ENCODE measurements at places on chromosomes 12 and 14.

DNA sequence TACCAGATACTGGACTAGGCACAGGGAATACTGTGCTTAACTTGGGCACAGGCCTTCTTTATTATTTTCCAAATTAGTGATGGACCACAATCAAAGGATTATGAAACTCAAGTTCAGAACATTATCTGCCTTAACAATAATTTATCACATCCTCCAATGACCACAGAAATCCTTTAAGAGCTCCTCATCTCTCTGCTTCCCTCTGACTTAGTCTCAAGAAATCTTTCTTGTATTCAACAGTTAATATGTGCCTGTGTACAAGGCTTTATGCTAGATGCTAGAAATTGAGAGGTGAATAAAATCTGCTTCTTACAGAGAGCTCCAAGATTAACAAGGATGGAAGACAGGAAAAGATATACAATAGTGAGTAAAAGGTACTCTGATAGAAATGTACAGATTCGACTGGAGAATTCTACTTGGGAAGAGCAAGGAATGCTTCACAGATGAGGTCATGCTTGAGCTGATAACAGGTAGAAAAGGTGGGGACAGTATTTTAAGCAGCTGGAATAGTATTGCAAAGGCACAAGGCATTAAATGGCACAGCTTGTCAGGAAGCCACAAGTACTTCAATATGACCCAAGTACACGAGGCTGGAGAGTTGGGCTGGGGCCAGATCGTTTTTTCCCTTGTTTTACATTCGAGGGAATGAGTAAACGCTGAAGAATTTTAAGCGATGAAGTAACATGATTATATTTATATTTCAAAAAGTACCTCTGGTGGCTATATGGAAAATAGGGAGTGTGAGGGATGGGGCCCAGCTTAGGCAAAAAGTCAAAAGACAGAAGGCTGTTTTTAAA is 55.1 kb upstream of the ARID2 start:
- no peak for DNase-seq

DNA sequence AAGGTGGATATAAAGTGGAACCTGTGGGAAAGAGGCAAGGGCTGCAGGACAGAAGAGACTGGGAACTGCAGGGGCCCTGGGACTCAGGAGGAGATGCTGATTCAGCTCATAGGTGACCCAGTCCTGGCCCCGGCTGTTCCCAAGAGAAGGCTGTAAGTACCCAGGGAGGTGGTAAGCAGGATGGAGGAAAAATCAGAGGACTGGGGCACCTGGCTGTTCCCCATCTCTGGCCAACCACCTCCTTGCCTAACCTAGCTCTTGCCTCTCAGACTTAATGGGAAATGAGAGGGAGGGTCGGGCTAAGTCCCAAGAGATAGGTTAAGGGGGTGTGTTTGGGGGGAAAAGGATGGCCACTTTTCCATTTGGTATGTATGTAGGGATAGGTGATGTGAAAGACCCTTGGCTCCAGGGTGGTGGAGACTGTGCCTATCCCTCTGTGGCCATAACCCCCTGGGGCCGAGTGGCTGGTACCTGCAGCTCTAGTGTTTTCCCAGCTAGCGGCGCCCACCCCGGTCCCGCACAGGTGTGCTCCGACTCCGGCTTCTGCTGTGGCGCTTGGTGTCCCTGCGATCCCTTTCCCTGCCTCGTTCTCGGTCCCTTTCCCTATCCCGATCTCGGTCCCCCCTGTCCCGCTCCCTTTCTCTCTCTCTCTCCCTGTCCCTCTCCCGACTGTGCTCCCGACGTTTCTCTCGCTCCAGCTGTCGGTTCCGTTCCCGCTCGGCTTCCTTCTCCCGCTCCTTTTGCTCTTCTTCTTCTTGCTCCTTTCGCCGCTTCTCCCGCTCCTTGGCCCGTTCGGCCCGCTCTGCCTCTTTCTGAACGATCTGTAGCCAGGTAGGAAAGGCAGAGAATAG is 1.6 kb upstream of the CDH24 start:
- DNase-seq, result no peak

DNA sequence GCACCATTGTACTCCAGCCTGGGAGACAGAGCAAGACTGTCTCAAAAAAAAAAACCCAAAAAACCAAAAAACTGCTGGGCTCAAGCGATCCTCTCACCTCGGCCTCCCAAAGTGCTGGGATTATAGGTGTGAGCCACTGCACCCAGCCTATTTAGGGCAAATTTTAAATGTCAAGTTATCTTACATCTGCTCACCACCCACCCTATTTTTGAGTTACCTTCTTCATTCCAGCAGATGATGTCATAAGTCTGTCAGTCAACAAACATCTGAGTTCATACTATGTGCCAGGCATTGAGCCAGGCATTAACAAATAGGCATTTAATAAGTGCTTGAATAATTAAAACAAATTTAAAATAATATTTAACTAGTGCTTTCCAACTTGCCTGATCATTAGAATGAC is 21.5 kb downstream of the BATF start:
- no peak for DNase-seq

GRCh38 chr14:95651821-95652583 is 34.2 kb upstream of the TCL1B start:
- DNase-seq, result no peak

DNA sequence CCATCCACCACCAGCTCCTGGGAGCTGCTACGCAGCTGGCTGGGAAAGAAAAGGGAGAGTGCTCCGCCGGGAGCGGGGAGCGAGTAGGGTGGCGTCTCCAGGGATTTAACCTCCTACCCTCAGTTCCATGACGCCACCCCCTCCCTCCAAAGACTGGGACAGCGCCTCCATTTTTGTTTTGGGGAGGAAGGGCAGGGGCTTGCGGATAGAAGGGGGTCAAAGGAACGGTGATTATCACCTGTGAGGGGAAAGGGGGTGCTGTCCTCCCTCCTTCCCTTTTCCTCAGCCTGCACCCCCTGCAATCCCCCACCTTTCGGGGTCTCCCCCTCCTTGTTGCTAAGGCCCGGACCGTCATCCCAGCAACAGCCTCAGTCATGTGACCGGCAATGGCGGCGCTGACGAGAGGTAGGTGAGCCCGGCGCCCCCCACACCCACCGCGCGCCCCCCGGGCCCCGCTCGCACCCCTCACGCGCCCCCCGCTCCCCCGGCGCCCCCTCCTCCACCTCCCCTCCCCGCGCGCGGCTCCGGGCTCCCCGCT is at the start of gene DTX3:
TSS of gene DTX3 (plus strand) at position 371 of the 538 bp plus-strand sequence. CDS start 1,694 bp downstream, outside the sequence.
- no peak for DNase-seq

DNA sequence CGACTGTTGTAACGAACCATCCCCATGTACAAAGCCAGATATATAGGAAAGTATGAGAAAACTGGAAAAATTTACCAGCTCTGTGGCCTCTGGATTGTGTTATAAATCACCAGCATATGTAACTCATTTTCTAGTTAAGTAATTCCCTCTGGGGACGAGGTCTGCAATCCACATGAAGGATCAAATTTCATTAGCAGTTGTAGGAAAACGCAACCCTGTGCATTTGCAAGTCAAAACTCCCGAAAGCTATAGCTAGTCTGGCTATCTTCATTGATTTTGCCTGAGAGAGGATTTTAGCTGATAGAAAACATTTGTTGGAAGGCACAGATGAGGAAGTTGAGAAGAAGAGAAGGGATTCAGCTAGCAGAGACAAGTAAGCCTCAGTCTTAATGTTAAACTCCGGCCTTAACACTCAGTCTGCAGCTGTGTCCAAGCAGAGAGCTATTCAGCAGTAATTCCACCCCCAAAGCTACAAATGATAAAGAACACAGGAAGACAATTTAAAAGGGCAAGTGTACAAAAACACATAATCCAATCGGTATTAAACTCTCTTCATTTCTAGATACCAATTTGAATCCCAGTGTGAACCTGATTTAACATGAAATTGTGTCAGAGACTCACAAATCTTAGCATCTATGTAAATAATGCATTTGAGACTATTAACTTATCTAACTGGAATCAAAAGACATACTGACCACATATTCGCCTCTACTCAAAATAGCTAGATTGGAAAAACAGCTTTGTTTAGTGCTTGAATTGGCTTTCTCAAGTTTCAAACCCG is 54.2 kb upstream of the CERS5 start:
- DNase-seq, result no peak

DNA sequence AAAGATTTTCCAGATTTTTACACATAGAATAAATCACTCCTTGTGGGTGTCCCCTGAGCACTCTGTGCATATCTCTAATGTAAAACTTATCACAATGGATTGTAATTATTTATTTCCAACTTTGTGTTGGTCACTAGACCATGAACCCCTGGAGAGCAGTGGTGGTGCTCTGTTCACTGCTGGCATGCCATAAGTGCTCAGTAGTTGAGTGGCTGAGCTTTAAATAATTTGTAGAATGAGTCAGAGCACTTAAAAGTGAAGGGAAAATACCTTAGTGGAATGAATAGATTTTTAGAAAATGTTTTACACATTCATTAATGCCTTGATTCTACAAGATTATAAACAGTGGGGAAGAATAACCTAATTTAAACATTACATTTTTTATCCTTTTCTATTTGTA is 6.3 kb downstream of the MGAT4C start:
- DNase-seq, result no peak

DNA sequence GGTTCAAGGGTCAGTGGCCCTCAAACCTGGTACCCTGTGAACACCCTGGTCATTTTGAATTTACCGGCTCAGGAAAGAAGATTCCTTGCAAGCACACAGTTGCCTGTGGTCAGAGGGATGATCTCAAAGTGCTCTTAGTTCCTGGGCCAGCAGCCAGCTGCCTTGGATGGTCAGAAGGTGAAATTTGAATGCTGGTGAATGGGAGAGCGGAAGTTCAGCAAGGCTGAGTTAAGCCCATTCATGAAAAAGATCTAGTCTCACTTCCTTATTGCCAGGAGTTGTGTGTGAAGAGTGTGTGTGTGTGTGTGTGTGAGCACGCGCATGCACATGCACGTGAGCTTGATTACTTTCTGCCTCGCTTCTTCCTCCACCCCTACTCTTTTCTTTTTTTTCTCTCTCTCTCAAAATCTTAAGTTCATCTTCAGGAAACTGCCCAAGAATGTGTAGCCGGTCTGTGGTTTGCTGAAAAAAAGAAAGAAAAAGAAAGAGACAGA is 155.5 kb upstream of the CCND2 start:
- no peak for DNase-seq

GRCh38 chr12:107429006-107429705 is 256.4 kb upstream of the PWP1 start:
- DNase-seq, result no peak

- no peak for DNase-seq
Observed at GRCh38 chr14:34027130-34027989, 76.5 kb upstream of the EGLN3 start.

DNA sequence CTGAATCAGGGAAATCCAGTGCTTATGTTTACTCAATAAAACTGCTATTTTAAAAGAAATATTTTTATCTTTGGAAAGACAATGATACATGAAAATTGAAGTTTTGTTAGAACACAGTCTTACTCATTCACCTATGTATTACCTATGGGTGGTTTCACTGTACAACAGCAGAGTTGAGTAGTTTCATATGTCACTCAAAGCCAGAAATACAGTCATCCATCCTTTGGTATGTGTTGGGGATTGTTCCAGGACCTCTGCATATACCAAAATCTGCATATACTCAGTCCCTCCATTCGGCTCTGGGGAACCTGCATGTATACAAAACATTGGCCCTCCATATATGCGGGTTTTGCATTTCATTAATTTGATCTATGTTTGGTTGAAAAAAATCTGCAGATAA is 190.6 kb downstream of the GPHN start:
- no peak for DNase-seq

DNA sequence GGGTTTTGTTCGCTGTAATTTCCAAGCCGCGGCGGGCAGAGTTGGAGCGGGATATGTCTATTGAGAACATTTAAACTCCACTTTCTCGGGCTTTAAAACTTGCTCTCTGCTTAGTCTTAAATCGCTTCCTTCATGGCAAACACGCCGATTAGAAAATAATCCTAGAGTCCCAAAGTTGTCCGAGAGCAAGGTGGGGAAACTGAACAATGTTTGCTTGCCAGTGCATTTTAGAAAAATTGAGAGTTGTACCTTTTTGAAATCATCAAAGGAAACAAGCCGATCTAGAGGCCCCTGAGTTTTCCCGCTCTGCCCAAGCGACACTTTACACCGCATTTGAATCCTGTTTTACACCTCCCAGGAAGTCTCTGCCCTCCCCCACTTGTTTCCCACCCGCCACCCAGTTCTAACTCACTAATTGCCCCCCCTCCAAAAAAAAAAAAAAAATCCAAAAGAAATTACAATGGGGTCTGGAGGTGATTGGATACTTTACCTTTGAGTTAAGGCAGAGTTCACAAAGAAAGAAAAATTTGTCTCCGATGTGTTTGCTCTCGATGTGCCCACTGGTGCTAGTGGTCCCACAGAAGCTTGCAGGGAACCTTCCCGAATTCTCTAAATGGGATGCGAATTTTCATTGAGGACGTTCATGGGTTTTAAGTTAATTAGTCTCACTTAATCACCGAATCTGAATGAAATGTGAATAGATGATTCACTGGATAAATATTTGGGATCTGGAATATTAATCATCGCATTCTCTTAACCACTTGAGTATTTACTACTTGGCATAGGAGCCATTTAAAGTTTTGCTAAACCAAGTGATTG is 2.3 kb downstream of the HMGA2 start:
- DNase-seq, result peak; percentile 11

- no peak for DNase-seq
Observed at GRCh38 chr12:118543651-118544050, 167.3 kb downstream of the SUDS3 start.

DNA sequence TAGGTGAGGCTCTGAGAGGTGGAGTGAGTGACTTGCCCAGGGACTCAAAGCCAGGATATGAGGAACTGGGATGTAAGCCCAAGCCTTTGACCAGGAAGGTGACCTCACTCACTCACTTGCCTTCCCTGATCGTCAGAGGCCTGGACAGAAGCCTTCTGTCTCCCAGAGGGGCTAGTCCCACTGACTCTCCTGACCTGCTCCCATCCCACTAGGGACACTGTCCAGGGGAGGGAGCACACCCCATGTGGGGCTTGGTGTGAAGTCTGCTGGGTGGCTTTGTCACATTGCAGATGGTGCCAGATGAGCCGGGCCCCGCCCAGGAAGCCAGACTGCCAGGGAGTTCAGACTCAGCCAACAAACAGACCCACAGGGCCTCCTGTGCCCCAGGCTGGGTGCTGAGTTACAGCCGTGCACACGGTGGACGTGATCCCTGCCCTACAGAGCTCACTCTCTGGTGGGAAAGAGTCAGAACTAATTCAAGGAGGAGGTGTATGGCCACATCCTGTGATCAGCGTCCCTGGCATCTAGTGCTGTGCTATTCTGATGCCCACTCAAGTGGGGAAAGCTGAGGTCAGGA is 28.3 kb downstream of the MMAB start:
- no peak for DNase-seq

- no peak for DNase-seq
Observed at GRCh38 chr14:102591372-102591943, 991 bp upstream of the RCOR1 start.
